ENCODE measurements at places on chromosomes 2 and 18.

DNA sequence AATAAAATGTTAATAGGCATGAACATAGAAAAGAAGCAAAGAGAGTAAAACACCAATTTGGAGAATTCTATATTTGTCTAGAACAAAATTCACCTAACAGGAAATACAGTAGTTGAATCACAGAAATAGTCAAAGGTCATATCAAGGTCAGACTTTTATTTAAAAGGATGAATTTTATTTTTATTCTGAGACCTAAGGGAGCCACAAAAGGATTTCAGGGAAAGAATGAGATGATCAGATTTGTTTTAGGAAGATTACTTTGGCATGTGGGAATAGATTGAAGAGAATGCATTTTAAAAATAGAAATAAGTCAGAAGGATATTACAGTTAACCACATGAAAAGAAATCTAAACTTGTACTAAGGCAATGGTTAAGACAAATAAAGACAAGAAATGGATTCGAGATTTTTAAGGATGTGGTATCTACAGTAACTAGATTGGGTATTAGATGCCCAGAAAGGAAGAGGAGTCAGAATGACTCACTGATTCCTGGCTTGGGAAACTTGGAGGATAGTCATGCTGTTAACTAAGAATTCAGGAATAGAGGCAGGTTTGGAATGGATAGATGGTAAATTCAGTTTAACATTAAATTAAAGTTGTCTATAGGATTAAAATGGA lies 56.0 kb downstream of the METTL4 start:
- no peak for DNase-seq

GRCh38 chr18:58148954-58149471 lies 105.0 kb downstream of the NEDD4L start:
- no peak for DNase-seq

DNA sequence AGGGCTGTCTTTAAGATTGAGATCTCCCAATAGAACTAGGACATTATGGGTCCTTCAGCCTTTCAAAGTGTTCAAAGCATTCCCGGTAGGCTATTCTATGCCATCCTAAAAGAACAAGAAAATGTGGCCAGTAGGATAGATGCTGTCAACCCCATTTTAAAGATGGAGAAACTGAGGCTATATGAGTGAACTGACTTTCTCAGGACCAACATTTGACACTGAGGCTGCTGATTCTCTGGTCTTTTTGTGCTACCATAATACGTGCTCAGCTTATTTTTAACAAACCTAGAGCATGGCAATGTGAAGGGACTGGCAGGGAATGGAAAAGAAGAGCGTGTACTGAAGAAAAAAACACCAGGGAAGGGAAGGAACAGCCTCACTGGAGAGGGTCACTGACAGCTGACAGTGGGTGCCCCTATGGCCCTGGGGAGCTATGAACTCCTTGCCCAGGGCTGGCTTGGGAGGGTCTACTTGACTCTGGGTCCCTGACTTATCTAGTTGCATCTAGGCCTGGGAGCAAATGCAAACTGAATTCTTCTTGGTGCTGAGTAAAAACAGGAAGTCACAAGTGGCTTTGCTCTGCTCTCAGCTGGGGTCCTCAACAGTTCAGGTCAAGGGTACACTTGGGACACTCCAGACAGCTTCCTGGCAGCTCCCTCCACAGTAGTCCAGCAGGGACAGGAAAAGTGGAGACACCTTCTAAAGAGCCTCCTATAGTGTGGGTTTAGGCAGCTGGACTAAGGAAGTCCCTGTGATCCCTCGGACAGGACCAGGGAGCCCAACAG lies 2.3 kb downstream of the CYRIA start:
- DNase-seq = no peak

DNA sequence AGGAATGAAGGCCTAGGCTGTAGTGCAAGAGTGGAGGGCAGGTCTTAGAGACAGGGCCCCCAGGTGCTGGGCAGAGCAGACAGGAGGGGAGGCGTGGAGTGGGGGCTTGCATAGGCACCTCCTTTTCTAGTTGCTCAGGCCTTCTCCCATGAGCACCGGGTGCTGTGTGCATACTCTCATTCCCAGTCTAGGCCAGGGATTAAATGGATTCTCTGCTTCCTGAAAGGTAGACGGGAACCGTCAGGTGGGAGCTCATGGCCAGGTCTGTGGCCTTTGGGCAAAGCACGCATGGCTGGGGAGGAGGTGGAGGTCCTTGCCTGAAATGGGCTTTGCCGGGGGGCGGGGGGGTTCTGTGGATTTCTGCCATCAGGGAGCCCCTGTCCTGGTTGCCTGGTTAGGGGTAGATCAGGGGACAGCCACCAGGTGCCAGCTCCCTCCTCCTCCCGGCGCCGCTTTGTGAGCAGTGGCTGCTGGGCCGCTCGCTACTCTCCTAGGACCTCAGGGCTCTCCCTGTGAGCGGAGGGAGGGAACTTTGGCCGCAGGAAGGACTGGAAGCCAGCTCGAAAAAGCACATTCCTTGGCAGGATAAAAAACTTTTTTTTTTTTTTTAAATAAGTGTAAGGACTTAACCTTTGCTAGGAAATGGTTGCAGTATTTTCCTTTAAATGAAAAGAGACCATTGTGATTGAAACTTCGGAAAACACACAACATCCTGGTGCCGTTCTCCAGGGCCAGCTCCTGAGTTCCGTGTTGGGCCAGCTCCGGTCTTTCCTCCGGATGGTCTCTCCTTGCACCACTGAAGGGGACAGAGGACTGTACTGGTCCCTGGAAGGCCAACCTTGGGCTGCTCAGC lies 82.8 kb upstream of the HAAO start:
- DNase-seq = no peak
